ENCODE measurements at places on chromosomes 3 and 15.

- no peak for DNase-seq
These were observed 54.0 kb upstream of the CHMP2B start for GRCh38 chr3:87173071-87173470.

DNA sequence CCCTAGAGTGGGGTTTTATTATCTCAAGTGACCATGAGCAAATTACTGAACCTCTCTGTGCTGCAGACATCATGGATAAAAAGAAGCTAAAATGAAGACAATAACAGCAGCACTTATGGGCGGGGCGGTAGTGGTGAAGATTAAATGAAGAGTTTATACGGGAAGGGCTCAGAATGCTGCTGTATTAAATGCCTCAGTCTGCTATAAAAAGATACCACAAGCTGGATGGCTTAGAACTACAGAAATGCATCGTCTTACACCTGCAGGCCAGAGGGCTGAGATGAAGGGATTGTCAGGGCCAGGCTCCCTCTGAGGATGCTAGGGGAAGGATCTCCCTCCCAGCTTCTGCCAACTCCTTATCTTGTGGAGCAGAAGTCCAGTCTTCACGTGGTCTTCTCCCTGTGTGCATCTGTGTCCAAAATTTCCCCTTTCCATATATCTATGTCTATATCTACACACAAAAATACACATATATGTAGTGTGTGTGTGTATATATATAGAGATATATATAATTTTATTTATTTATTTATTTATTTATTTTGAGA, 2.9 kb downstream of the ALG1L2 start:
- DNase-seq: no peak

DNA sequence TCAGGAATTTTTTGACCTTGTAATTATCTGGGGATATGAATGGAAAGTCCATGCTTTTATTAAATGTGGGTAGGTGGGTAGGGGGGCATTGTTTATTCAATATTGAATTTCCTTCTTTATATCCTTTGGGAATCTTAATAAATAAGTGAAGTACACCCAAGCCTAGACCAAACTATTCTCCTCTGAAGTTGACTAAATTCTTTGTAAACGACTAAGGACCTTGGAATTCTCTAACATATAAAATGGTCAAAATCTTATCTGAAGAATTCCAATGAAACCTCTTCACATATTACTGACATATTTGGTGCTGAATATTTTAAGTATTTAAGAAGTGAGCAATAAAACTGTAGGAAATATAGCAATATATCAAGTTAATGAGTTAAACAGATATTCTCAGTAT, 1432.1 kb upstream of the GBE1 start:
- DNase-seq: no peak

DNA sequence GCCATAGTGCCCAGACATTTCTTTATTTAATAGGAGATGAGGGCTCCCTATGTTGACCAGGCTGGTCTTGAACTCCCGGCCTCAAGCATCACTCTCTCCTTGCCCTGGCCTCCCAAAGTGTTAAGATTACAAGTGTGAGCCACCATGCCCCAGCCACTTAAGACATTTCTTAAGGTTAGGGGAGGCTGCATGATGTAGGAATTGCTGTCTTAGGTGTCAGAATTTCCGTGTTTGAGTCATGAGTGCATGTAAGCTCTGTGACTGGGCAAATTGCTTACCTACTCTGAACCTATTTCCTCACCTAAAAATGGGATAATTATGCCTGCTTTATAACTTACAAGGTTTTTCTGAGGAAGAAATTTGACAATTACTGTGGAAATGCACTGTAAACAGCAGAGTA, 34.2 kb upstream of the SIAH2 start:
- DNase-seq: no peak

DNA sequence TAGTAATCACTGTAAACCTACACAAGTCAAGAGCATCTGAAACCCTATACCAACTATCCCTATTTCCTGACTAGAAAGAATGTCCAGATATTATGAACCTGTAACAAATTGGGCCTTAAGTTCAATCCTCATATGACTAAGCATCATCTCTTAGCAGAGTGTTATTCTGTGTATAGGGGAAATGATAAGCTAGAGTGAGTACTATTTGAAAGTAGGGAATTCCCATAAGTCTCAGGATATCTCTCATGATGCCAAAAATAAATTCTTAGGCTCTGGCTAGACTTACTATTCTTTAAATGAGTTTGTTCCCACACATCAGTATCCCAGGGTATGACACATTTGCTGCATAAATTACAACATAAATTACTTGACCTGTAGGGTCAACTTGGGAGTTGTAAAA, 15.3 kb downstream of the MRPL47 start:
- DNase-seq: no peak

DNA sequence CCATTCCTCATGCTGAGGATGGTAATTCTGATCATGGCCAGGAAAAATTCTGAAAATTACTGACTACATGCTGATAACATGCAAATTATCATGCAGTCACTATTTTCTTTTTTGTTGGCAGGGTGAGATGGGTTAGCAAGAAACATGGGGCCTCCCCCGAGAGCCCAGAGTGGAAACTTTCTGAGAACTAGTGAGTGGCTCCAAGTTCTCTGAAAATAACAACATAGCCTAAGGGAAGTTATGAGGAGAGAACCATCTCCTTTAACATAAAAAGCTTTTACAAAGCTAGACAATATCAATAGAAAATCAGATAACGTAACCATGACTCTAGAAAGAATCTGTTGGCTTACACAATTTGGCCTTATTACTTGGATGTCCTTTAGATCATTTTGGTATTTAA, 254.2 kb downstream of the PLOD2 start:
- DNase-seq: peak; percentile 8

GRCh38 chr3:194084284-194084683, 51.7 kb upstream of the HES1 start:
- DNase-seq: no peak

- no peak for DNase-seq
These were observed 81.8 kb downstream of the WWTR1 start for GRCh38 chr3:149575961-149576564.

DNA sequence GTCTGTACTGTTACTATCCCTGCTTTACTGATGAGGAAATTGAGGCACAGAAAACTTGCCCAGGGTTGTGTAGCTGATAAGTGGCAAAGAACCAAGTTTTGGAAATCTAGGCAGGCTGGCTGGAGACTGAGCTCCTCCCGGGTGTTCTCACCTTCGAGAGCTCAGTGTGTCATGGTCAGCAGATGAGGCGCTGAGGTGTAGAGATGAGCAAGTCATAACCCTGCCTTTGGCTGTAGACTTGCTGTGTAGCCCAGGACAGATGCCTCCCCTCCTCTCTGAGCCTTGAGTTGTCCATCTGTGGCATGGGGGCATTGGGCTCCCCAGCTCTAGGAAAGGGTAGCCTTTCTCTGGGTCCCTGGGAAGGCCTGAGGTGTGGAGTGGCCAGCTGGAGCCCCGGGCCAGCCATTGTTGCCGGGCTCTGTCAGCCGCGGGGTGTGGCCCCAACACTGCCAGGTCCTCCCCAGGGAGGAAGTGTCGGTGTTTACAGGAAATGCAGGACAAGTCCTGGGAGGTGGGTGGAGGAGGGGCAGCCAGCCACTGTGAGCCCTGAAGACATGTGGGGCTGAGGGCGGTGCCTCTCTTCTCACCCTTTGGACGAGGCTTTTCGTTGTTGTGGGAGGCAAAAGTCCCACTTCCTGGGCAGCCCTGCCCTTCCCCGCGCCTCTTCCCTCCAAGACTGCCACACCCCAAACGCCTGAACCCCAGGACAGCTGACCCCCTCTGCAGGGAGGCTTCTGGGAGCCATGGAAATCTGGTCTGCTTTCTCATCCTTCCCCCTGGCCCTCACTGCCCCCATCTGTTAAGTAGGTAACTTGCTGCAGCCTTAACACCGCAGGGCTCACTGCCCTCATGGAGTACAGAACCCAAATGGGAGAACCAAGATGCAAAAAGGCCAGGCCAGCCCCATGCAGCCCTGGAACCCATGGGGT, 29.1 kb downstream of the FGD5 start:
- DNase-seq: no peak
